A549 treated with Mapracorat at 1 μM for 4 hours (cell line): ENCODE measurements at places on chromosomes 6 and 20. TPM values are rescaled to one million over a fixed set of nuclear protein-coding genes. Genes with fewer than 3 reads are reported as not detected.

DUSP15 gene
- total RNA-seq: 0.52 to 1.4 TPM (median 1.1 TPM) in 5 replicates

SYNDIG1 gene
- 1.4 to 2.2 TPM (median 1.8 TPM) in 5 replicates for total RNA-seq

RWDD2A gene
- total RNA-seq: 1.4 to 1.9 TPM (median 1.6 TPM) in 5 replicates

LZTS3 gene
- 4.0 to 5.5 TPM (median 5.2 TPM) in 5 replicates for total RNA-seq

ADNP gene
- total RNA-seq: 39.0 to 49.3 TPM (median 41.4 TPM) in 5 replicates

SDCBP2 gene
- 1.8 to 2.3 TPM (median 2.2 TPM) in 5 replicates for total RNA-seq

NFATC2 gene
- 7.5 to 10.4 TPM (median 8.6 TPM) in 5 replicates for total RNA-seq

PRPH2 gene
- total RNA-seq: not detected in 5 replicates

HSPA1A gene
- total RNA-seq: 132 to 252 TPM (median 194 TPM) in 5 replicates

SMLR1 gene
- not detected in 5 replicates for total RNA-seq

MOCS3 gene
- total RNA-seq: 5.7 to 6.4 TPM (median 6.2 TPM) in 5 replicates

ANKRD66 gene
- total RNA-seq: not detected in 5 replicates

RIPOR3 gene
- total RNA-seq: 0.06 TPM in 1 of 5 replicates, not detected in the others

FOXF2 gene
- total RNA-seq: 17.3 to 24.3 TPM (median 23.1 TPM) in 5 replicates

CRISP2 gene
- not detected in 5 replicates for total RNA-seq

ABHD16A gene
- total RNA-seq: 11.3 to 19.8 TPM (median 18.4 TPM) in 5 replicates

SAMD3 gene
- not detected in 5 replicates for total RNA-seq

BFSP1 gene
- total RNA-seq: 3.7 to 5.1 TPM (median 4.1 TPM) in 5 replicates

NFKBIE gene
- 6.7 to 9.2 TPM (median 7.9 TPM) in 5 replicates for total RNA-seq

MUC21 gene
- not detected in 5 replicates for total RNA-seq

MUC22 gene
- total RNA-seq: 0.03 TPM in 1 of 5 replicates, not detected in the others

RNF182 gene
- 3.2 to 3.6 TPM (median 3.4 TPM) in 5 replicates for total RNA-seq

SAMD5 gene
- total RNA-seq: 0.43 to 0.88 TPM (median 0.60 TPM) in 5 replicates

LPIN3 gene
- total RNA-seq: 10.1 to 17.1 TPM (median 12.5 TPM) in 5 replicates

GTSF1L gene
- total RNA-seq: not detected in 5 replicates

WFDC5 gene
- total RNA-seq: not detected in 5 replicates

PTCRA gene
- total RNA-seq: not detected in 5 replicates

DEF6 gene
- 0.10 to 0.19 TPM in 2 of 5 replicates, not detected in the others for total RNA-seq

CABLES2 gene
- total RNA-seq: 4.4 to 5.8 TPM (median 5.2 TPM) in 5 replicates

CTSA gene
- 94.8 to 123 TPM (median 110 TPM) in 5 replicates for total RNA-seq

TREM2 gene
- not detected in 5 replicates for total RNA-seq

ZC3H12D gene
- total RNA-seq: 0.02 to 0.12 TPM (median 0.06 TPM) in 4 of 5 replicates, not detected in the other

MROH8 gene
- 0.84 to 1.2 TPM (median 1.1 TPM) in 5 replicates for total RNA-seq

BMP2 gene
- 0.20 to 0.45 TPM (median 0.33 TPM) in 5 replicates for total RNA-seq

IL17A gene
- not detected in 5 replicates for total RNA-seq

AK9 gene
- 0.86 to 1.5 TPM (median 1.1 TPM) in 5 replicates for total RNA-seq

GHRH gene
- not detected in 5 replicates for total RNA-seq

PGC gene
- not detected in 5 replicates for total RNA-seq

TFAP2C gene
- total RNA-seq: 13.1 to 15.0 TPM (median 13.5 TPM) in 5 replicates

SLC26A8 gene
- total RNA-seq: 0.08 TPM in 1 of 5 replicates, not detected in the others

SCAF8 gene
- total RNA-seq: 16.3 to 20.6 TPM (median 18.2 TPM) in 5 replicates

NRSN2 gene
- total RNA-seq: 57.7 to 65.0 TPM (median 62.1 TPM) in 5 replicates

PIM1 gene
- 10.0 to 14.2 TPM (median 12.8 TPM) in 5 replicates for total RNA-seq

WRNIP1 gene
- total RNA-seq: 32.9 to 38.8 TPM (median 37.2 TPM) in 5 replicates

FAM184A gene
- 0.10 TPM in 1 of 5 replicates, not detected in the others for total RNA-seq

CRYBG1 gene
- total RNA-seq: 0.60 to 0.80 TPM (median 0.67 TPM) in 5 replicates

MOG gene
- total RNA-seq: not detected in 5 replicates

PBOV1 gene
- not detected in 5 replicates for total RNA-seq

ZBTB9 gene
- 10.3 to 12.5 TPM (median 10.7 TPM) in 5 replicates for total RNA-seq

RGS17 gene
- total RNA-seq: 5.1 to 7.4 TPM (median 6.5 TPM) in 5 replicates

CAPN11 gene
- not detected in 5 replicates for total RNA-seq

ZNF165 gene
- 0.58 to 1.2 TPM (median 0.74 TPM) in 5 replicates for total RNA-seq

KHDC1L gene
- 0.29 TPM in 1 of 5 replicates, not detected in the others for total RNA-seq

SLC2A10 gene
- not detected in 5 replicates for total RNA-seq

CRISP3 gene
- total RNA-seq: not detected in 5 replicates

SEL1L2 gene
- total RNA-seq: not detected in 5 replicates
